ENCODE measurements at places on chromosomes 11 and 22.

DNA sequence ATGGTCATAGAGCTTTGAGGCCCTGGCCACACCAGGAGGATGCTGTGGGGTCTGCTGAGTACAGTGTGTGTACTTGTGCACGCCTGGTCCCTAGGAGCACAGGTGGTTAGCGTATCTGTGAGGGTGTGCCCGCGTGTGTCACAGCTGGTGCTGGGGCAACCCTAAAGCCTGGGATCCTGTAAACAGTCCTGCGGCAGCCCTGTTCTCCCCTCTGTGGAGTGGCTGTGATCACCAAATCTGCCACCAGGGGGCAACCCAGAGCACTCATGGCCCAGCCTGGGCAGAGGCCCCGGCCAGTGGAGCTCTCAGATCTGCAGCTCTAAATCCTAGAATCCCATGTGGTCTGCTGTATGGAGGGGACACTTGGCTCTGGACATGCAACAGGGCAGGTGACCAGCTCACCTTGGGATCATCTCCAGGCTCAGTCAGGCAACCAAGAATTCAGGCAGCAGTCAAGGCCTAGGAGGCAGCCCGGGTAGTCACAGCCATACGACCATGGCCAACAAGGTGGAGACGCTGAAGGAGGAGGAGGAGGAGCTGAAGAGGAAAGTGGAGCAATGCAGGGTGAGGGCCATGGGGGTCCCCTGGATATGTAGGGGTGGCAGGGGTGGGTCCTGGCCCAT is 3.9 kb downstream of the SH3BP1 start:
- ATAC-seq = peak; percentile 92

DNA sequence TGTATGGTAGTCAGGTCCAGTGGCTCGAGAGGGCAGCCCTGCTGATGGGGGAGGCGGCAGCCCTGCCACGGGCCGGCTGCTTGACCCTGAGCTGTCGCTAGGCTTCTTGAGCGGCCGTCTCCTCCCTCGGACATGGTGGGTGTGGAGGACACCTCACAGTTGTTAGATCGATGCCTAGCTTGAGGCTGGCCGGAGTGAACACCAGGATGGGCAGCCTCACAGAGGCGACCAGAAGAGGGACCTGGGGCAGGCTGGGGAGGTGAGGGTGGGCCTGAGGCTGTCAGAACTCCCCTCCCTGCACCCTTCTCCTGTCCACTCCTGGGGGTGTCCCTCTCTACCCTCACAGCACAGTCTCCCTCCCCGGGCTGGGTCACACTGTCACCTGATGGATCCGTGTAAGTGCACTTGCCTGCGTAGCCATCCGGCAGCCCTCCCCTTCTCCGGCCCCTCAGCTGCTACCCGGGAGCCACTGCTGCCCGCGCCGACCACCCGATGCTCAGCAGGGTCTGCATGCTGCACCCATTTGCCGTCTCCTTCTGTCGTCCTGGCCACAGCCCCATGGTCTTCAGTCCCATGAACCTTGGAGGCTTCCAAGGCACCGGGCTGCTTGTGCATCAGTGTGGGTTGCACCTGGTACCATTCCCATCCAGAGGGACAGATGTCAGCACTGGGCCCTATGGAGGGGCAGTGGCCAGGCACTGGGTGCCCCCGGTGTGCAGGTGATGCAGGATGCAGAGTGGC is 394.1 kb downstream of the TBC1D22A start:
- no peak for ATAC-seq

DNA sequence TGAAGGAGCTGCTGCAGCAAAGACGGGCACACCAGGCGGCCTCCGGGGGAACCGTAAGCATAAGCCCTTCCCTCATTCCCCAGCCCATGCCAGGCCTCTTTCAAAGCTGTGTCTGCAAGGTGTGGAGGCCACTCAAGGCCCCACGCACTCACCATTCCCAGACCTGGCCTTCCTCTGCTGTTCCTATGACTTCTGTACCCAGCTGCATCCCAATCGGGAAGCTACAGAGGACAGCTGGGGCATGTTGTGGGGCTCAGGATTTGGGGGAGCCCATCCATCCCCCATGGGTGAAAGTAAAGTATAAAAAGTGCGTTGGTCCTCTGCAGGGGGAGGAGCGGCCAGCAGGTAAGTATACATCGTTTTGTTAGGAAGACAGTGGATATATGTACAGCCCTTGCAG is 2.2 kb downstream of the POU2AF3 start:
- ATAC-seq = no peak

DNA sequence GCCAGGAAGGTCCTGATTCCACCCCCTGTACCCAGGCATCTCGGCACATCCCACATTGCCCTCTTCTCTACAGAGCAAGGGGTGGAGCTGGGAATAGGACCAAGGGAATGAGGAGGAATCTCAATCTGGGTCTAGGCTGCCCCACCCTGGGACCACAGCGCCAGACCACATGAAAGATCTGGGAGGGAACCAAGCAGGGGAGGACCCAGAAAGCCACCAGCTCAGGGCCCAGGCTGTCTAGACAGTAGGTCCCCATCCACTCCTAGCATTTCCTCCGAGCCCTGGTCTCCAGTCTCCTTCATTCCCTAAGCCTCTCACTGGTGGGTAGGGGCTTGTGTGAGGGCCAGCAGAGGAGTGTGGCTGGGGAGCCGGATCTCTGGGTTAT is 11.6 kb downstream of the PHLDB1 start:
- ATAC-seq = peak; percentile 27

- ATAC-seq = peak; percentile 72
These were observed 1.9 kb downstream of the LRP4 start for GRCh38 chr11:46916286-46917108.

- no peak for ATAC-seq
These were observed 150.8 kb upstream of the TIMP3 start for GRCh38 chr22:32650553-32651345.

DNA sequence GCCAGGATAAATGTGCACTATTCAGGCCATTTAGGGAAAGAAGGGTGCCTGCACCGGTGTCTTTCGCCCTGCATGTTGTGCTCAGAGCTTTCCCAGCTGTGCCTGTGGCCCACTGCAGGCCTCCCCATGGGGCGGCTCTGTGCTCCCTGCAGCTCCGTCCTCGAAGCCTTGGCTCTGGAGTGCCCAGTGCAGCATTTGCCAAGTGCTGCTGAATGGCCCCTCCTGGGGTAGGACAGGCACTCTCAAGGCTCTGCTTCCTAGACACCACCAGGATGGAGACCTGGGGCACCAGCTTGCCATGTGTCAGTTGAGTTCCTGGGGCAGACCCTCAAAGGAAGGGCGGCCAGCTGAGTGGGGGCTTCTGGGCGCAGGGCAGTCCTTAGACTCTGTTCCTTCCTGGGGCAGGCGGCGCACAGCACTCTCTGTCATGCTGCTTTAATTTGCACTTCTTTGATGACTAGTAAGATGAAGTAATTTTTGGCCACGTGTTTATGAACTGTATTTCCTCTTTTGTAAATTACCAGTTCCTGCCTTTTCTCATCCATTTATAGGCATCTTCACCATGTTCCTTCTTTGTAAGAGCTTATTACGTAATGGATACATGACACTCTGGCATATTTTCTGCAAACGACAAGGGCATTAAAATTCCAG is 32.1 kb upstream of the GNB1L start:
- no peak for ATAC-seq

- peak; percentile 63 for ATAC-seq
These were observed 8.3 kb upstream of the SLC39A13 start for GRCh38 chr11:47399860-47400767.

DNA sequence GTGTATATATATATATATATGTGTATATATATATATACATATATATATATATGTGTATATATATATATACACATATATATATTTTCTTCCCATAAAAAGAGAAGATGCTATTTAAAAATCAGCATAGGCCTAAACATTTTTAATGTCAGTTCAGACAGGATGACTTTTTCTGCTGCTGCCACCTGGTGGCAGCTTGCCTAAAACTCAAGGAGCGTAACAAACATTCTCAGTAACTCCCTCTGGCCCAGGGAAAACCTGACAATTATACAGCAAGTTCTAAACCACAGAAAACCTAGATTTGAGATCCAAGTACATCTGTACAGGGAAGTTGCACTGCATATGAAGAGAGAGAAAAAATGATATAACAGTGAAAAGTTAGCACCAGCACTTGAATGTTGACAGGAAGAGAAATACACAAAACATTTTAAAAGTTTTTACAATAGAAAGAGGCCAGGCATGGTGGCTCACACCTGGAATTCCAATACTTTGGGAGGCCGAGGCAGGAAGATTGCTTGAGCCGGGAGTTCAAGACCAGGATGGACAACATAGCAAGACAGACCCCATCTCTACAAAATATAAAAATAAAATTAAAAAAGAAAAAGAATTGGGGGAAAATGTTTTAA is 16.6 kb downstream of the OR8A1 start:
- ATAC-seq = peak; percentile 86

DNA sequence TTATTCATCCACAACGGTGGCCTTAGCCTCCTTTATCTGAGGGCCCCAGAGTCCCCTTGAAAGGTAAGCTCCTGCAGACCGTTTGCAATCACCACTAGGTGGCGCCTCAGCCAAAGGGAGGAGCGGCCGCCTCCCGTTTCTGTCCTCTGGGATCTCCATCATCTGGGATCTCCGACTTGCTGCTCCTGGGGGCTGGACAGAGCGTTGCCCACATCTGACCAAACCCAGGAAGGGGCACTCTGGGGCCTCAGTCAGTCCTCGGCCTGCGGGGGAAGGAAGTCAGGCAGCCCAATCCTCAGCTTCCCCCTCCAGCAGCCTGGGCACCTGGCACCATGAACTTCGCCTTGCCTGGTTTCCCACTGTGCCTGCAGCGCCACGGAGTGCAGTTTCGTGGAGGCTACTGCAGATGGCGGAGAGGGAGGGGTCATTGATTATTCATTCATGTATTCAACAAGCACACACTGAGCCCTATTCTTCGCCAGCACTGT is 23.5 kb downstream of the TP53I11 start:
- ATAC-seq = peak; percentile 92

GRCh38 chr11:35135222-35135621 is 3.7 kb upstream of the CD44 start:
- ATAC-seq = peak; percentile 1

GRCh38 chr22:20610243-20610686 is 102.9 kb downstream of the MED15 start:
- no peak for ATAC-seq

GRCh38 chr11:35927104-35927503 is 16.8 kb upstream of the LDLRAD3 start:
- ATAC-seq = peak; percentile 88

DNA sequence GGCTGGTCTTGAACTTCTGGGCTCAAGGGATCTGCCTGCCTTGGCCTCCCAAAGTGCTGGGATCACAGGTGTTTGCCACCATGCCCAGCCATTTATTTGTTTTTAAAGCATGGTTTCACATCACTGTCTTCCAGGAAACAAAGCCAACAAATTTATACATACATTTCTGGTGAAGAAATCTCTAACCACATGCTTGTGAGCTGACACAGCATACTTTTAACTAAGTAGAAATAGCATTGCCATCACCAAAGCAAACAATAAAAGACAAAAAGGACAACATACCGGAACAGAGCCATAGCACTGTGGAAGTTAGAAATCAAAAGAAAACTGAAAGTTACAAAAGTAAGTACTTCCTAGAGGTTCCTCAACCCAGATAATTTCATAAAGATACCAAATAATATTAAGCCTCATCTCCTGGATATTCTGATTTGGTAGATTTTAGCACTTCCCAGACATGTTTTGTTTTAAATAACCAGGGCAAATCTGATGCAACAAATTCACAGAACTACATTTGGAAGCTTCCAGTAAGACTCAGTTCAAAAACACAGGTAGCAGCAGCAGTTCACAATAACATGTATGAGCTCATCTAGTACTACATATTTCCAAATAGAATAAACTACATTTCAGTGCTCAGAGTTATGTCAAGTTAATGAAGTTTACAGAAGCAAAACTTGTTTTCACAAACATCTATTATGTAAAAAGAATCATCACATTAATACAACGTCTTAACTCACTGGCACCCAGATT is 70.6 kb downstream of the RRAS2 start:
- peak; percentile 79 for ATAC-seq

- no peak for ATAC-seq
These were observed 15.7 kb downstream of the DTX4 start for GRCh38 chr11:59187587-59187986.

- ATAC-seq = no peak
These were observed 123.4 kb upstream of the CSNK2A3 start for GRCh38 chr11:11476499-11476898.

GRCh38 chr11:7673724-7674434 is 579 bp upstream of the CYB5R2 start:
- no peak for ATAC-seq

- peak; percentile 96 for ATAC-seq
These were observed 857.0 kb downstream of the KCNA4 start for GRCh38 chr11:29159552-29160465.

- peak; percentile 97 for ATAC-seq
These were observed 111.2 kb upstream of the THY1 start for GRCh38 chr11:119533921-119534736.

DNA sequence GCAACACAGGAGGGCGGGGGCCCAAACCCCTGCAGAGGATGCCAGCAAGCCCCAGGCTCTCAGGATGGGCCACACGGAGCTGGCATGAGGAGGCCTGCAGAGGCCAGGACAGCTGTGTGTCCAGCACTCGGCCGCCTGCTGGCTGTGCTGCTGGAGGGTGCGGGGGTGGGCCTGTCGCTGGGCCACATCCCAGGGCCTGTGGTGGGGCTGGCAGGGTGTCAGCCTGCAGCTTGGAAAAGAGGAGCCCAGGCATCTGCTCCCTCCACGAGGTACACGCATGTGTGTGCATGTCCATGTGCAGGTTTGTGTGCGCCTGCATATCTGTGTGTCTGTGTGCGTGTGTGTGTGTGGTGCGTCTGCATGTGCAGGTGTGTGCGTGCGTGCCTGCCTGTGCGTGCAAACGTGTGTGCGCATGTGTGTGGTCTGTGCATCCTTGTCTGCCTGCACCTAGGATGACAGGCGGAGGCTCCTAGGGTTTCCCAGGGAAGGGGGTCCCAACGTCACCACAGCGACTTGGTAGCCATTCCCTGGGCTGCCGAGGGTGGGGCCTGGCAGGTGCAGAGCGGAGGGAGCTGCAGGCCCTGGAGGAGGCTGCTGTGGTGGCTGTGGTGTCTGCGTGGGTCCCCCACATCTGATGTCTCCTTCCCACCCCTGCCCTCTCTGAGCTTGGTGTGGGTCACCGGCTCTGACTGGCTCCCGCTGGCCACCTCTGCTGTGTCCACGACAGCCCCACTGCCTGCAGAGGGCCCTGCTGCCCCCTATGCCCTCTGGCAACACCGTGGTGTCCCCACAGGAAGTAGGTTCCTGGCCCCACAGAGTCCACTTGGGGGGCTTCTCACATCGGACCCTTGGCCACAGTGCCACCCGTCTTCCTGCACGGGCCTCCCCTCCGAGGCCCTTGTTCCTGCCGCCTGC is 17.1 kb downstream of the BRSK2 start:
- ATAC-seq = no peak

DNA sequence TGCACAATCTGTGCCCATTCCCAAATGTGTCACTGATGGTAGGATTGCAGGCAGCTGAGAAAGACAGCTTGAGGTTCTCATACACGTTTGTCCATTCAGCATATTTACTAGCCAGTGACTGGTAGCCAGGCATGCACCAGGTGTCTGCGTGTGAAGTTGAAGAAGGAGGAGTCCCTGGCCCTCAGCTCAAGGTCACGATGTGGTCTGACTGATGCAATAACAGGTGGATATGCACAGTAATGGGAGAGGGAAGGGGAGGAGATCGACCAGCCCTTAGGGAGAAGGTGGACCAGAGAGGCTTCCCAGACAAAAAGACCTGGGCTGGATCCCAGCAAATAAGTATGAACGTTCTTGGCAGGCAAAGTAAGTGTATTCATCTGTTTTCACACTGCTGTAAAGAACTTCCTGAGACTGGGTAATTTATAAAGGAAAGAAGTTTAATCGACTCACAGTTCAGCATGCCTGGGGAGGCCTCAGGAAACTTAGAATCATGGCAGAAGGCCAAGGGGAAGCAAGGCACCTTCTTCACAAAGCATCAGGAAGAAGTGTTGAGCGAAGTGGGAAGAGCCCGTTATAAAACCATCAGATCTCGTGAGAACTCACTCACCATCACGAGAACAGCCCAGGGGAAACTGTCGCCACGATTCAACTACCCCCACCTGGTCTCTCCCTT is 96.0 kb downstream of the MN1 start:
- no peak for ATAC-seq

All from SK-N-SH treated with all-trans-retinoic acid at 6 μM for 48 hours (cell line).